ENCODE measurements at places on chromosomes 6 and 20. TPM values are rescaled to one million over a fixed set of nuclear protein-coding genes. Genes with fewer than 3 reads are reported as not detected.

The DEFB112 gene
- not detected for total RNA-seq

The TNNC2 gene
- total RNA-seq = 0.33 TPM

The DUSP15 gene
- total RNA-seq = 0.65 TPM

The IRF4 gene
- total RNA-seq = 0.29 TPM

The CDKAL1 gene
- total RNA-seq = 28.7 TPM

The CGAS gene
- total RNA-seq = 3.3 TPM

The TCP11 gene
- not detected for total RNA-seq

Data from vein endothelial cell (primary cell).